ENCODE measurements at places on chromosomes 6 and 20.

GRCh38 chr6:121837545-121838229, 402.2 kb downstream of the GJA1 start:
- no peak for DNase-seq

DNA sequence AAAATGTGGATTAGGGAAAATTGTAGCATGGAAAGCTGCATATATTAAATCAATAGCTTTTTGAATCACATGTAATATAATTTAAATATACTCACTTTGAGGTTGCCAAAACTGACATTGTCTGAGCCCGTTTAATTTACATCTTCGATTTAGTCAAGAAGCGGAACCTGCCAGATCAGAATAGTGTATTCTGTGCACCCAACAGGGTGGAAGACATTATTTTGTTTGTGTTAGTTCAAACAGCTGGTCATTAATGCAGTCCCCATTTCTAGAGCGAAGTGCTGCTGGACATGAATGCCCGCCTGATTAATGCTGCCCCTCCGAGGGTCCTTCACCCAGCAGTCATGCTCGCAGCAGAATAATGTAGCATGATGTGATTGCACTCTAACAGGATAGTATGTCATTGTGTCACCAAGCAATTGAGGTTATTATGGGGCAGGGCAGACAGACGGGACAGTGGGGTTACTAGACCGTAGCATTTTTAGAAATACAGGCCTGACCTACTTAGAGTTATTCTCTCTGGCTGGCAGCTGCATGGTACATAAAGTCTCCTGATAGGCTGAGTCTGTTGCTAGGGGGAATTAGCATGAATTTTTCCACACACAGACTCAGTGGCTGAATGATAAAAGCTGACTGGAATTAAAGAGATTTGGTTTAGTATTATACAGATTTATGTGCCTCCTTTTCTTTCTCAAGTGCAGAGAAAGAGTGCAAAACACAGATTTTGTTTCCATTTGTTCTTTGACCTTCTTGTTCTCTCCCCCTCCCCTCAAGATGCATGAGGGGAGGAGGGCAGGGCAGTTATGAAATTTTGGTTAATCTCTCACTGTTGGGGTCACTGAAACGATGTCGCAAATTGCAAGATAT, 147.1 kb downstream of the PRL start:
- peak; percentile 83 for DNase-seq

GRCh38 chr20:2124564-2125213, 23.1 kb downstream of the STK35 start:
- no peak for DNase-seq

GRCh38 chr20:50194422-50194830, 3.8 kb downstream of the CEBPB start:
- DNase-seq, result no peak

GRCh38 chr6:152250127-152250526, 387.0 kb downstream of the SYNE1 start:
- DNase-seq, result no peak

- no peak for DNase-seq
Observed at GRCh38 chr6:113735491-113735890, 121.7 kb upstream of the MARCKS start.

GRCh38 chr6:6284221-6284966, 36.1 kb downstream of the F13A1 start:
- no peak for DNase-seq

DNA sequence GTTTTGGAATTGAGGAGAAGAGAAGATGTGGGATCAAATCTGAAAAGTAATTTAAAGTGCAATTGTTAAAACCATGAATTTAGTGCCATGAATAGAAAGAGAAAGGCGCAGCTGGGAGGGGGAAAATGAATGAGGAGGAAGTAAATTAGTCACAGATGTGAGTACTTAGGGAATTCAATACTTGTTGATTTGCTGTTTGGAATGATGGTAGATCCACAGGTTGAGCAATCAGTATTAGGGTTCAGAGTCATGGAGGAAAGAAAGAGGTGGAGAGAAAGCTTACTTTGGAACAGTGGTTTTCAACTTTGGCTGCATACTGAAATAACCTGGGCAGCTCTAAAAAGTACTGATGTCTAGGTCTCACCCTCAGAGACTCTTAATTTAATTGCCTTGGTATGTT, 229.7 kb upstream of the ASCC3 start:
- no peak for DNase-seq

GRCh38 chr6:12170351-12171092, 119.6 kb upstream of the EDN1 start:
- no peak for DNase-seq

GRCh38 chr20:5687884-5688283, 62.3 kb upstream of the SHLD1 start:
- DNase-seq, result no peak

GRCh38 chr6:161853657-161854056, 579.8 kb upstream of the AGPAT4 start:
- DNase-seq, result no peak

DNA sequence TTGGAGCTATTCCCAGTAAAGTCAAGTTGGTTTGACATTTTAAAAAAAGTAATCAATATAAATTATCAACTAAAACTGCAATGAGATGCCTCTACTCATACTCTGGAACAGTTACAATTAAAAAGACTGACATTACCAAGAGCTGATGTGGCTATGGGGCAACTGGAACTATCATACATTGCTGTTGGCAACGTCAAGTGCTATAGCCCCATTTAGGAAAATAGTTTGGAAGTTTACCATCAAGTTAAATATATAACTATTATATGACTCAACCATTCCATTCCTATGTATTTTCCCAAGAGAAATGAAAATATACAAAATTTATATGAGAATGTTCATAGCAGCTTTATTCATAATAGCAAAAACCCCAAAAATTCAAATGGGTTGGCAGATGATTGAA, 111.4 kb upstream of the HDGFL1 start:
- no peak for DNase-seq

GRCh38 chr20:17559338-17559737, 10.5 kb upstream of the DSTN start:
- DNase-seq, result no peak

DNA sequence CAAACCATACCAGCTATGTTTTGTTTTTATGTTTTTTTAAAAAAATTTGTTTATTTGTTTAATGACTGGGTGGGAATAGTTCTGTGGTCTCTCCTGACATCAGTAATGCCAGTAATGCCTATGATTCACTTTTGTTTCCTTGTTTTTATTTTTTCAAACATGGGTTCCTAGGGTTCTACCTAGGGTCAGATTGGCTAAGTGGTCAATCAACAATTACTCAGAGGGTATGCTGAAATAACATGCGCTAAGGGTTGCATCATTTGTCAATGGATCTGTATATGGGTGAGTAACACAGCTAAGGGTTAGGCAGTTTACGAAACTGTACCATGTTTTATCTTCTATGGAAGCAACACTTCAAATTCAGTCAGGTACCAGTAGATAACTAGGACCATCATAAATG, 583.8 kb upstream of the GJE1 start:
- no peak for DNase-seq

- no peak for DNase-seq
Observed at GRCh38 chr20:38001173-38001875, 31.9 kb downstream of the TTI1 start.

DNA sequence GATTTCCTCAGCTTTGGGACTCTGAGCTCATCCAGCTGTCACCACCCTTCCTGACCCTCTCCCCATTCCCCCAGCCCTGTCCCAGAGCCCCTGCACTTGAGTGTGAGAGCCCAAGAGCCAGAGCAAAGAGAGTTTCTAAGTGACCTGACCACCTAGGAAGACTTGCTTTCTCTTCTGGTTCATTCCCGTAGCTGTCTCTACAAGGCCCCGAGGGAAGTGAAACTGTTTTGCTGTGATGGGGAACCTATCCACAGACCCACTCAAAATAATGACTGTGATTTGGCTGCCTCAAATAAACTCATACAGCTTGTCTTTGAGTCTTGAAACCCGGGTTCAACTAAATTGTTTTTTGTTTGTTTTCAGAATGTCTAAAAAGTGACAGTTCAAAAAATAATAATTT, 74.6 kb upstream of the XRN2 start:
- DNase-seq, result no peak

- DNase-seq, result no peak
Observed at GRCh38 chr6:34616227-34616585, 60.1 kb upstream of the SPDEF start.

- DNase-seq, result no peak
Observed at GRCh38 chr20:58839991-58840747, 10.5 kb downstream of the GNAS-AS1 start.

DNA sequence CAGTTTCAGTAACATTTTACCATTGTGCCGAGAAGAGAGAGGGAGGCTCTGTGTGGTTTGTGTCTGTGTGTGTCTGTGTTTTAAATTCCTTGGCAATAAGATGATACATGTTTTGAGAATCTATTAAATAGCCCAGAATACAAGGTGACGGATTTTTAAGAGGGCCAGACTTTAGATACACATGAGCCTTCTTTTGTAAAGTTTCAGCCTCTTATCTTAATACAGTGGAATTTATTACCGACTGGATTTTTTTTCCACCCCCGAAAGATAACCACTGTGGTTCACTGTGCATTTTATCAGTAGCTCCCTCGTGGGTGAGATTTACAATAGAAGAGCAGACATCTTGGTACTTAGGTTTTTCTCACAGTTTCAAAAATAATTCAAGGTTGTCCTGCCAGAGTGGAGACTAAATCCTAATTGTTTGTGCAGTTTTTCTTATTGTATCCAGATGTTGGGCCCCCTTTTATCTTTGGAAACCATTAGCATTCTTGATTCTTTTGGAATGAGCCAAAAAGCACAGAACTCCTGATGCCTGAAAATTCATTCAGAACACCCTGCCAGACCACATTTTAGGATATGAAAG, 49.9 kb downstream of the STK4 start:
- no peak for DNase-seq

- no peak for DNase-seq
Observed at GRCh38 chr20:2699775-2700413, 7.3 kb downstream of the EBF4 start.

DNA sequence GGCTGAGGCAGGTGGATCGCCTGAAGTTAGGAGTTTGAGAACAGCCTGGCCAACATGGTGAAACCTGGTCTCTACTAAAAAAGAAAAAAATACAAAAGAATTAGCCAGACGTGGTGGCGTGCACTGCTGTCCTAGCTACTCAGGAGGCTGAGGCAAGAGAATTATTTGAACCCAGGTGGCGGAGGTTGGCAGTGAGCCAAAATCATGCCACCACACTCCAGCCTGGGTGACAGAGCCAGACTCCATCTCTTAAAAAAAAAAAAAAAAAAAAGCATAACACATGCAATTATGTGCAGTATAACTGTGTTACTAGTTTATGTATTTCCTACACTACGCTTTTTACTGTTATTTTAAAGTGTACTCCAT, 31.9 kb upstream of the FAM135A start:
- DNase-seq, result no peak

DNA sequence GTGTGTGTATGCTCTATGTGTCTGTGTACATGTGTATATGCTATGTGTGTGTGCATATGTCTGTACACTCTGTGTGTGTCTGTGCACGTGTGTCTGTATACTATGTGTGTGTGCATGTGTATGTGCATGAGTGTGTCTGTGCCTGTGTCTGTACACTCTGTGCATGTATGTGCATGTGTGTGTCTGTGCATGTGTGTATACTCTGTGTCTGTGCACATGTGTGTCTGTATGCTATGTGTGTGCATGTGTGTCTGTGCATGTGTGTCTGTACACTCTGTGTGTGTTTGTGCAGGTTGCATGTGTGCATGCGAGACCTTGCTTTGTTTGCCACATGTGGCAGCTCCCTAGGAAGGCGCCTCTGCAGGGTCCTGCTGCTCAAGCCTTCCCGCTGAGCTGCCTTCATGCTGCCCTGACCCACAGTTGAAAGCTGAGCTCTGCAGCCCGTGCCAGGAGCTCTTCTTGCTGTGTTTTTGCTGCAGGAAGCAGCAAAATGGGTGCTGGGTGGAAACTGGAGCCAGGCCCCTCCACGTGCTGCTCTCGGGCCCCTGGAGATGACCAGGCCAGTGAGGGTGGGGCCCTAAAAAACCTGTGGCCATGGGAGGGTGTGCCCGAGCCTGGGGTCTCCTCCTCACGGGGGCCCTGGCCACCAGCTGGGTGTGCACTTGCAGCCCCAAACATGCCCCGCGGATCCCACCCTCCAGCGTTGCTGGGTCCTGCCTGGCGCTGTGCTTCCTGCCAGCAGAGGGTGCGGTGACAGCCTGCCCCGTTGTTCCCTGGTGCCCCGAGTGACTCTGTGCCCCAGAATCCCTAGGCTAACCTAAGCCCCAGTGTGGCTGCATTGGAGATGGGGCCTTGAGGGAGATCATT, 109.1 kb downstream of the DACT2 start:
- no peak for DNase-seq

- DNase-seq, result no peak
Observed at GRCh38 chr6:47663462-47664216, 34.7 kb upstream of the ADGRF4 start.

Data from WERI-Rb-1 (cell line).